ENCODE measurements at places on chromosomes 3 and 15.

GRCh38 chr3:160695003-160695402, 18.0 kb downstream of the ARL14 start:
- no peak for DNase-seq

DNA sequence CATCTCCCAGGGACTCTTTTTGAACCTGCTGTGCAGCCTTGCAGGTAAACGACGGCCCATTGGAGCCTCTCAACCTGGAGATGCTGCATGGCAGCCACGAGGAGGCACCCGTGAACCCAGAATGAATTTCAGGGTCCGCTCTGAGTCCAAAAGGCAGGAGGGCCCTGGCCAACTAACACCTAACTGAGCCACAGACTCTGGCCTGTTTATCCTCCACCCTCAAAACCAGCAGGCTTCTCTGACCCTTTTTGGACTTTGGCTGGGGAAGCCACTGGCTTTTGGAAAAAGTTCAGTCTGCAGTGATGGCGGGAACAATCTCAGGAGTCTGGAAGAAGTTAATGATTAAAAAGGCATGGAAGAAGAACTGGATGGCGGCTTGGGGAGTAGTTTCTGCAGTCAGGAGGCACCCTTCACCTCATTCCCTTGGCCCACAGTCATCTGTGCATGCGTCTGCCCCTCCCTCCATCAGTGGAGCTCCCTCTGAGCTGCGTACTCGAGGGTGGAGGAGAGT, 4.1 kb downstream of the PXYLP1 start:
- no peak for DNase-seq

DNA sequence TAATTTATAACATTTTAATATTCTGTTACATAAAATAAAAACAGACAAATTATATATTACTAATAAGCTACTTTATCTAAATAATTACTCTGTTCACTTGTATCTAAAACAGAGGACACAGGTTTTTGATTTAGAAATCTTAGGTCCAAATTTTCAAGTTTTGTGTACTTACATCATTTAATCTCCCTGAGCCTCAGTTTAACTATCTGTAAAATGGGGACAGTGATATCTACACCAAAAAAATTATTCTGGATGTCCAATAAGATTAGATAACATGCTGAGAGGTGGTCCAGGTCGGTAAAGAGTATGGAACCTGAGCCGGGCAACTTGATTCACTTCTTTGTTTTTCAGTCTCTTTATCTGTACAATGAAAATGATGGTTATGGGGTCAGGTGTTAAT, 263.8 kb upstream of the CDIN1 start:
- no peak for DNase-seq

DNA sequence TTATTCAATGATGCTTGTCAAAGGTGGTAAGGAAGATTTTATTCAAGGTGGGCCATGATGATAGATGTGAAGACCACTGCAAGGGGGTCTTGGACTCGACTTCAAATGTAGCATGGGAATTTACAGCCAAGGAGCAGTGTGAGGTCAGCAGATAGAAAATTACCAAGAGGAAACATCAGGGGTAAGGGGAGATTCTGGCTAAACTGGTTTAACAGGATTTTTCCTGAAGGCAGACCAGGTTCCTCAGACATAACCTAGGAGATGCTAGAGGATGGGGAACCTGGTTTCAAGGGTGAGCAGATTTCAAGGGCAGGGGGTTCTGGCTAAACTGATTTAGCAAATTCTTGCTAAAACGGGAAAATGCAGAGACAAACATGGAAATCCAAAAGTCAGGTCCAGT, 464.9 kb downstream of the TAFA4 start:
- no peak for DNase-seq

GRCh38 chr15:47887241-47887800, 170.0 kb downstream of the SEMA6D start:
- peak; percentile 39 for DNase-seq

Data from NCI-H1105 treated with DMSO at 0.1 percent for 48 hours (cell line).